ENCODE measurements at places on chromosomes 5 and 9.

- no peak for DNase-seq
Measured at GRCh38 chr9:88237991-88238571, 99.8 kb upstream of the SPATA31C2 start.

- DNase-seq = no peak
Measured at GRCh38 chr9:135515083-135515951, 5.9 kb upstream of the LCN1 start.

GRCh38 chr5:86878250-86878649, 260.5 kb downstream of the COX7C start:
- DNase-seq = no peak

DNA sequence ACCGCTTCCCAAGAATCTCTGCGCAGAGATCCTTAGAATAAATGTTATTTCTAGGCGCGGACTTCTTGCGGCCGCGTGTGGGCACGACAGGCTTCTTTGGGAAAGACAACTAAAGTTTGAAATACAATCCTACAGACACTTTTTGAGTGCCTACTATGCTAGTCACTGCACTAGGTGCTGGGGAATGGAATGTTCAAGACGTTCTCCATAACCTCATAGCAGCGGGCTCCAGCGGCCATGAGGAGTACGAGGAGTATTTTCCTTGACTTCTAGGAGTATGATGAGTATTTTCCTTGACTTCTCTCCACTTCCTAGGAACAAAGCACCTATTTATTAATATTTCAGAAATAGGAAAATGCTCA, 636 bp upstream of the PWWP2A start:
- DNase-seq = no peak

DNA sequence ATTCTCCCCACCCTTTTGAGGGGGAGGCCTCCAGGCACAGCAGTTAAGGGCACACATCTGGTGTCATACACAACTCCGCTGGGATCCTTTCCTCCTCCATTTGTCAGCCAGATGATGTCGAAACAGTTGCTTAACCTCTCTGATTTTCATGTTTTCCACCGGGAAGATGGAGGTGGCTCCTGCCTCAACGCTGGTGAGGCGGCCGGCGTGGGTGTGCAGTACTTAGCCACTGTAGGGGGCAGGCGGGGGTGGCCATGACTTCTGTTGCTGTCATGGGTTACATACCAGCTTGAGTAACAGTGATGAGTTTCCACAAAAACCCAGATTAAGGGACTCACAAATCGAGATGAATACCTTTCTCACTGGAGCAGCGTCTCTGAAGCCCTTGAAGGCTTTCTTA, 63.1 kb upstream of the EPB41L4B start:
- no peak for DNase-seq

DNA sequence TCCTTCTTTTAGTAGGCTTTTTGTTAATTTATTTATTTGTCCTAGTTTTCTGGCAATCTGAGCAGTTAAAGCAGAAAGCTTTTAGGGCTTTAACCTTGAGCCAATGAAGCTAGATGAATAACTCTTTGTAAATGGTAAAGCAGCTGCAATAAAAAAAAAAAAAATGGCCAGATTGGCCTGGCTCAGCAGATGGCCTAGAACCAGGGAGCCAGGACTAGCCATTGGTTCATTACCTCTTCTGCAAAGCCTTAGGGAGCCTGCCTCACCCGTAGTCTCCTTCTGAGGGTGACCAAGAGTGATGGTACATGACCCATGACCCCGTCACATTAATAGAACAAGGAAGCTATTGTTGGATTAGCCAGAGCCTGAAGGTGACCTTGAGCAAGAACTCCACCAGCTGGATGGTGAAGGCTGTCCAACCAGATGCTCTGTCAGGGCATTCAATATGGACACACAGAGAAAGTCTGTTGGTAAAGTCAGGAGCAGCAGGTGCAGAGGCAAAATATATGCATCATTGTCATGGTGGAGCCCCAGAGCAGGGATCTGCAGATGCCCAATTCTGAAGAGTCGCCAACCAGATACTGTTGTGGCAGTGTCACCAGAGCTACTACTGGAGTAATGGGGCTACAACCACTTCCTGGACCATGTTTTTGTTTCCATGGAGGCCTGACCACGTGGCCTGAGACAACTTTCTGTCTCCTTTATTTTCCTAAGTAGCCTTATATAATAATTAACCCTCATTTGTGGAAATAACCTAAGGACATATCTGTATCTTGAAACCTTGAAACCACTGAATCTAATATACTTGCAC, 100.7 kb downstream of the MTX3 start:
- DNase-seq = no peak

GRCh38 chr9:89168901-89169813, 9.5 kb downstream of the SHC3 start:
- DNase-seq = no peak

DNA sequence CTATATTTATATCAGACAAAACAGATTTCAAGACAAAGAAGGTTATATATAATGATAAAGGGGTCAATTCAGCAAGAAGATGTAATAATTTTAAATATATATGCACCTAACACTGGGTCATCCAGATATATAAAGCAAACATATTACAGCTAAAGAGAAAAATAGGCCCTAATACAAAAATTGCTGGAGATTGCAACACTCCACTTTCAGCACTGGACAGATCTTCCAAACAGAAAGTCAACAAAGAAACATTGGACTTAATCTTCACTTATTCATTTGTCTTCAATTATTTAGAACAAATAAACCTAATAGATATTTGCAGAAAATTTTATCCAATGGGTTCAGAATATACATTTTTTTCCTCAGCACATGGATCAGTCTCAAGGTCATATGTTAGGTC, 45.8 kb downstream of the MEIKIN start:
- peak; percentile 0 for DNase-seq

DNA sequence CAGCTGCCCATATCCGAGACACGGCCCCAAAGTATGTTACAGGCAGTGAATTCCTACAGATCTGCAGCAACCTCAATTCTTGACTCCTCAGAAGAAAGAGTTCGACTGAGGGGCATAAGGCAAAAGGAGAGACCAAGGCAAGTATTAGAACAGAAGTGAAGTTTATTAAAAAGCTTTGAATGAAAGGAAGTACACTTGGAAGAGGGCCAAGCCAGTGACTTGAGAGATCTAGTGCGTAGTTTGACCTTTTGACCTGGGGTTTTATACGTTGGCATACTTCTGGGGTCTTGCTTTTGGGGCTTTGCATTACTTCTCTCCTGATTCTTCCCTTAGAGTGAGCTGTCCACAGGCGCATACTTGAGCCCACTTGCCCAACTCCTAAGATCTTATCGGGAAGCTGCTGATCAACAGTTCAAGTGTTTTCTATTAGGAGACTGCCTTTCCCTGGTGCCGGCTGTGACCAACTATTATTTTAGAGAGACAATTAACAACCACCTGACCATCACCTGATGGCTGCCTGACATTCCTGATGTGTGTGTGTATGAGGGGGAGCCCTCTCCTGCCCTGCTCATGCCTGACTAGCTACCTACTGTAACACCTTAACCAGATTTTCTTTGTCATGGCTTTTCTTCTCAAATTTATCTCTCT, 1.5 kb upstream of the DEPDC1B start:
- DNase-seq = no peak

All from stromal cell of bone marrow (primary cell).